Upper lobe of right lung (tissue), 1 donor: ENCODE measurements at places on chromosomes 16 and 17. TPM values are rescaled to one million over a fixed set of nuclear protein-coding genes. Genes with fewer than 3 reads are reported as not detected.

DNA sequence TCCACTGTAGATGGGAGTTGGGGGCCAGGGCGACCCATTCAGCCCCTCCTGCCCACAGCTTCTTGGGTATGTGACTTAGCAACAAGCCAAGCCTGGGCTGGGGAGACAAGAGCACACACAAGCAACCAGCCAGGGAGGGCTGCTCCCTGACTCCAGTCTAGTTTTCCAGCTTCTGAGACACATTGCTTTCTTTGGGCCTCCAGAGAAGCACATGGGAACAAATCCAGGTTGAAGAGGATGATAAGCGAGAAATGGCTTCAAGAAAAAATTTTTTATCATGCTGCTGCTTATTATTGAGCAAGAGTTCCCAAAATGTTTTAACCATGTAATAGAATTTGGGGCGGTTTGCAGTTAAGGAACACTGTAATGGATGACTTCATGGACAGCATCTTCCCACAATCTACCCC, 173.7 kb downstream of the SOX9 start:
- H3K4me3 ChIP-seq = no peak overlapping the region
- peaks cover 2% of the 10 kb centered on the region for H3K27me3 ChIP-seq
- H3K4me1 ChIP-seq = no peaks in the 10 kb centered on the region
- no peak overlapping the region for H3K27ac ChIP-seq
- no peak for DNase-seq

DNA sequence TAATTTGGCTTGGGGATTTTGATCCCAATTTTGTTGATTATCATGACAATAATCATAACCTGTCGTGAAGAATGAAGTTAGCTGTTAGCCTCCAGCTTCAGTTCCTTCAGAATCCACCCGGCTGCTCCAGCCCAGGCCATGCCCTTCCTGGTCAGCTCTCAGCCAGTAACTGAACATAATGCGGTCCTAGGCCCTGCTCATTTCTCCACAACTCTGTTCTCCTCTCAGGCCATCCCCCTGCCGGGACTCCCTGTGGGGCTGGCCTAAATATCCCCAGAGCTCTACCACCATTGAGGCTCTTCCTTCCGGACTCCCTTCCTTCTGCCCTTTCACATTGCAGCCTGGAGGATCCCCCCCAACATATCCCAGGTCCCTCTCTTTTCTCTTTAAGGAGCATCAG, 833.4 kb upstream of the GOT2 start:
- H3K27me3 ChIP-seq = no peaks in the 10 kb centered on the region
- DNase-seq = no peak
- H3K4me1 ChIP-seq = no peaks in the 10 kb centered on the region
- H3K4me3 ChIP-seq = no peak overlapping the region

GRCh38 chr17:40341808-40342503, 22.6 kb downstream of the GJD3 start:
- DNase-seq = peak; percentile 92
- peak overlapping the region; percentile 64 for H3K4me3 ChIP-seq
- peaks cover 65% of the 10 kb centered on the region for H3K4me1 ChIP-seq
- no peaks in the 10 kb centered on the region for H3K36me3 ChIP-seq

GRCh38 chr17:6938637-6939036, 57.2 kb upstream of the ALOX12 start:
- DNase-seq = no peak
- no peaks in the 10 kb centered on the region for H3K27me3 ChIP-seq
- no peak overlapping the region for H3K4me3 ChIP-seq
- H3K36me3 ChIP-seq = no peaks in the 10 kb centered on the region
- H3K27ac ChIP-seq = no peak overlapping the region
- no peaks in the 10 kb centered on the region for H3K4me1 ChIP-seq

DNA sequence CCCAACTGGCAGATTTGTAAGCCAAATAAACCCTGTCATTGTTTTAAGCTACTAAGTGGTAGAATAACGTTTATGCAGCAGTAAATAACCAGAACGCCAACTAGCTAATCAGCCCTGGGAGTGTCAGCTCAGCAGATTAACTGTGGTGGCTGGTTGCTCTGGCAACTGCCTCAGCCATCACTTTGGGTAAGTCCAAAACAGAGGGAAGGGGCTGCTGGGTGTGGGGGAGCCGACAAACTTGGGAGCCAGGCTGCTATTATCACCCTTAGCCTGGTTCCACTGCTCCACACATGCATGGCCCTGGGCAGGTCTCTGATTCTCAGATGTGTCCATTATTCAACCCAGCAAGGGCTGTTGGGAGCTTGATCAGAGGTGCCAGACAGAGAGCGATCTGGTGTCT, 22.2 kb upstream of the RHOT1 start:
- H3K36me3 ChIP-seq = no peaks in the 10 kb centered on the region
- no peak overlapping the region for H3K4me3 ChIP-seq
- no peaks in the 10 kb centered on the region for H3K27me3 ChIP-seq
- H3K27ac ChIP-seq = no peak overlapping the region

DNA sequence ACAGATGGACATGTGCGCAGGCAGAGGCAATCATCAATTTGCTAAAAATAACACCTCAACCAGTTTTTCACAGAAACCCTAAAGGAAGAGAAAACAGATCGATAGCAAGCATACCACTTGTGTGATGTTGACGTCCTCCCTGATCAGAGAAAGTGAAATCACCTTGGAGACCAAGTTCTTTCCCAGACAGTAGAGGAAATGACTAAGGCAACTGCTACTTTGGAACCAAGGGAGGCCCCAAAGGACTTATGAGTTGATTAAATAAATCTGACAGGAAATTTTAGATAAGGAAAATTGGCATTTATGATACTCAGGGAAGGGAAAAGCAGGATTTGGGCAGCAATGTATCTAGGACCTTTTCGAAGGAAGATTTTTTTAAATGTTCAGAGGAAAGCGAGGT, 267.1 kb upstream of the ASIC2 start:
- H3K27me3 ChIP-seq = no peaks in the 10 kb centered on the region
- H3K27ac ChIP-seq = no peak overlapping the region
- no peaks in the 10 kb centered on the region for H3K4me1 ChIP-seq
- H3K36me3 ChIP-seq = no peaks in the 10 kb centered on the region

DNA sequence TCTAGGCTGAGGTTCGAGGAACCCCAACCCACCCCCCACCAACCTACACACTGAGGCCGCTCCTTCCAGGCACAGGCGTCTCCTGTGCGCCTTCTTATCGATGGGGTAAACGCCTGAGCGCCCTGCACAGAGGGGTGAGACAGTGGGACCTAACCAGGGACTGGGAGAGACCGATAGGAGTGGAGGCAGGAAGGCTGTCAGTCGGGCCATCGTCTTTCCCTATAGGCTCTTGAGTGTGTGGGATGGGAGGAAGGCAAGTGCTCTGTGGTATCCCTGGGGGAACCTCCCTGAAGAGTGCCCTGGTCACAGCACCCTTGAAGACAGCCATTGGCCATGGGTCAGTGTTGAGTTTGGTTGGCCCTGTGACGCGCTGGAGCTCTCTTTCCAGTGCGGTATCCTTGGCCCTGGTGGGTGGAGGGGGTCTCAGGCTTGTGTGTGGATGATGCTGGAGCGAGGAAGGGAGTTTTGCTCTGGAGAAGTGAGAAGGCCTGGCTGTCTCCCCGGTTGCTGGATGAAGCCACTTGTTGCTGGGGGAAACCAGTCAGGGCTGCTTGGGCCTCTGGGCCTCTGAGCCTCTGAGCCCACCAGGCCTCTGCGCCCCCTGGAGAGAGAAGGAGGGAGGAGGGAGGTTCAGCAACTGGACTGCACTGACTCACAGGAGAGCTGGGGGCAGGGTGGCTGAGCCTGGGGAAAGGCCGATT, 1.7 kb downstream of the GPRC5C start:
- no peaks in the 10 kb centered on the region for H3K36me3 ChIP-seq
- H3K27me3 ChIP-seq = peaks cover 23% of the 10 kb centered on the region
- peak overlapping the region; percentile 65 for H3K4me3 ChIP-seq
- no peak for DNase-seq

DNA sequence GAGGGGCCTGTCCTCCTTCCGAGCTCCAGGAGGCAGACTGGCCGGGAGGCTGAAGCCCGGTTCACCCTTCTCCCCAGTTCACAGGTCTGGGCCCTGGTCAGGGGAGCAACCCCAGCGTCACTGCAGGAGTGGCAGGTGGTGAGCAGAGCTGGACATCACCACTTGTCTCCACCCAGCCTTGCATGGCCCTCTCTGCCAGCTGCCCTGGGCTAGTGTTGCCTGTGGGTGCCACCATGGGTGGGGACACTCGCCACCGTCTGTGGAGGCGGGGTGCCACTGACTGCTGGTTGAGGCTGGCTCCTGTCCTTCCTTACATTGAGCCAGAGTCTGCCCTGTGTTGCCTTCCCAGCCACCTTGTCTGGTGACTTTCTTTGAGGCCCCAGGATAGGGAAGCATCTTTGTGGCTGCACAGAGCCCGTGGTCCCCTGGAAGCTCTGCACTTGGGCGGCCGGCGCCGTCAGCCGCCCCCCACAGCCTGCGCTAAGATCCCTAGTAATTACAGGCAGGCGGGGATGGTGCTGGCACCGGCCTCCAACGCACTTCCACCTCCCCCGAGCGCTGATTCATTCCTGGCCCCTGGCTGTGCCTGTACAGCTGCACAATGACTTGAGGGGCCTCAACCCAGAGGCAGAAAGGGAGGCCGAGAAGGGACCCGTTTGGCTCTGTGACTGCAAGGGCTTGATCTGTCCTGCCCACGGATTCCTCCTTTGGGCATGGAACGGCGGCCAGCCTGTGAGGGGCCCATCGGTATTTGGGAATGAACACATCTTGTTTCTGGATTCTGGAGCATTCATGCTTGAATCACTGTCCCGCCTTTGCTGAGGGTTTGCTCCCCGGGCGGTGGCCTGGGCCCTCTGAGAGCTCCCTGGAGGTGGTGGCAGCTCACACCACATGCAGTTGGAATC, 5.2 kb downstream of the BAIAP2 start:
- H3K4me3 ChIP-seq = no peak overlapping the region
- H3K4me1 ChIP-seq = peaks cover 69% of the 10 kb centered on the region
- H3K36me3 ChIP-seq = no peaks in the 10 kb centered on the region
- H3K27ac ChIP-seq = peak overlapping the region; percentile 58
- no peak for DNase-seq
- H3K27me3 ChIP-seq = no peaks in the 10 kb centered on the region

DNA sequence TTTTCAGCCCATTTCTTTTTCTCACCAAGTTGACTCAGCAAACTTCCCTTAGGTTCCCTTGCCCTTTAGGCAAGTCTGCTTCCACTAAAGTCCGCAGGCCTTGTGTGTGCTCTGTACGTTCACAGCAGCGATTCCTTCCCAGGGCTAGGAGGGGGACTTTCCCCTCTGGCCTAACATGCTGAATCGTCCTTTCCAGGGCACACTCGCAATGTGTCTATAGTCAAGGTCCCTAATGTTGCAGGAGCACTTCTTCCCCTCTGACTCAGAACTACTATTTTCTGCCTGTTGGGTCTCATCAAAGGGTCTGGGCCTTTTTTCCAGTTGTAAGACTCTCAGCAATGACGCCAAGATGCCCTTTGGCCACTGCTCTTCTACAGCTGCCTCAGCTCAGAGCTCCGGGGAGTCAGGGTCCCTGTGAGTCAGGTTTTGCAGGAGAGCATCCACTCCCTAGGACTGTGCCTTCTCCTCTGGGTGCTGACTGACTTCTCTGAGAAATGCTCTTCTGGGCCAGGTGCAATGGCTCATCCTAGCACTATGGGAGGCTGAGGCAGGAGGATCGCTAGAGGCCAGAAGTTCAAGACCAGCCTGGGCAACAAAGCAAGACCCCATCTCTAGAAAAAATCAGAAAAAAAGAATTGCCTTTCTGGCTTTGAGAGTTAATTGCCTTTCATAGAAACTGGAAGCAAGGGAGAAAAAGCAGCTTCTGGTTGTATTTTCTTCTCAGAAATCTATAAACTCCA, 64.4 kb upstream of the TBX2 start:
- no peak for DNase-seq
- H3K36me3 ChIP-seq = no peaks in the 10 kb centered on the region
- H3K4me3 ChIP-seq = no peak overlapping the region
- peaks cover 54% of the 10 kb centered on the region for H3K4me1 ChIP-seq
- H3K27ac ChIP-seq = peak overlapping the region; percentile 53

- no peak overlapping the region for H3K27ac ChIP-seq
- no peaks in the 10 kb centered on the region for H3K36me3 ChIP-seq
- H3K4me3 ChIP-seq = no peak overlapping the region
- no peaks in the 10 kb centered on the region for H3K27me3 ChIP-seq
- peaks cover 3% of the 10 kb centered on the region for H3K4me1 ChIP-seq
These were observed 108.1 kb downstream of the ABCC12 start for GRCh38 chr16:48047720-48048119.

DNA sequence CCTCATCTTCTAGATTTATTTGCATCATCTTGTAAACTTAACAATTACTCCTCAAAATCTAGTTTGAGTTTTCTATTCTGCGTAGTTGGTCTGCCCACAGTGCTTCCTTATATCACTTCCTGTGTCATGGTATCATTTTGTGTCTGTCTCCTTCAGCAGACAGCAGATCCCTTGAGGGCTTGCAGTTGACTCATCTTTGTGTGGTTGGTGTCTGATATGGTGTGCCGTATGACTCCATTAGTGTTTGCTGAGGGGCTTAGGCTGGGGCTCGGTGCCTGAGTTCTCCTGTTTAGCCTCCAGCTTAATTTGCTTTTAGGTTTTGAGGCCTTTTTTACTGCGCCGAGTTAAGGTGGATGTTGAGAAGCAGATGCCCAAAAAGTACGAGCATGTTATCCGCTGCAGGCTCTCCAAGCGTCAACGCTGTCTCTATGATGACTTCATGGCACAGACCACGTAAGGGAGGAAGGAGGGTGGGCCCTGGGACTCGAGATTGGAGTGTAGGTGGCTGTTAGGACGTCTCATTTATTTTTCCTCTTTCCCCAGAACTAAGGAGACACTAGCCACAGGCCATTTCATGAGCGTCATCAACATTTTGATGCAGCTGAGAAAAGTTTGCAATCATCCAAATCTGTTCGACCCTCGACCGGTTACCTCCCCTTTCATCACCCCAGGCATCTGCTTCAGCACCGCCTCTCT, 16.9 kb downstream of the SRCAP start:
- no peak for DNase-seq
- peak overlapping the region; percentile 45 for H3K27ac ChIP-seq
- H3K27me3 ChIP-seq = no peaks in the 10 kb centered on the region
- peaks cover 3% of the 10 kb centered on the region for H3K4me1 ChIP-seq
- H3K4me3 ChIP-seq = no peak overlapping the region
- peaks cover 99% of the 10 kb centered on the region for H3K36me3 ChIP-seq

DNA sequence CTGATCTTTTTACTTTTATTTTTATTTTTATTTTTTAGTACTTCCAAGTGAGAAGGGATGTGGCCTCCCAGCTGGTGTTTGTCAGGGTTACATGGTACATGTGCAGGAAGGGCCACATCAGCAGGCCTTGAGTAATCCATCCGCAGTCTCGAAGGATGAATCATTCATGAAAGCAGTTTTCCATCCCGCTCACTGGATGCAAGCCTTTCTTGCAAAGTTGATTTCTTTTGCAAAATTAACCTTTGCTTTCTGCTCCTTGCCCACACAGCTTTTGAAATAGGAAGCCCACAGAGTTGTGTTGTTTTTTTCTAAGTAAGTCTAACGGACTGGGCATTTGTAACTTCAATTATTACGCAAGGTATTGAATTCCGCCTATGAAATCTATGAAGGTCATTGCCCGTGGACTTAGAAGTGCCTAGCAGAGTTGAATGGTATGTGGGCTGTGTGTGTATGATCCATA, 157.4 kb downstream of the PRKCA start:
- DNase-seq = no peak
- H3K27ac ChIP-seq = no peak overlapping the region
- H3K27me3 ChIP-seq = no peaks in the 10 kb centered on the region
- H3K4me3 ChIP-seq = no peak overlapping the region
- no peaks in the 10 kb centered on the region for H3K36me3 ChIP-seq

Gene C16orf46
- total RNA-seq = 1.5 TPM

Gene SEPTIN12
- not detected for total RNA-seq

Gene PIPOX
- 0.87 TPM for total RNA-seq

GRCh38 chr16:82185012-82185411, 15.0 kb upstream of the MPHOSPH6 start:
- no peak overlapping the region for H3K27ac ChIP-seq
- H3K4me3 ChIP-seq = no peak overlapping the region
- no peak for DNase-seq
- H3K27me3 ChIP-seq = no peaks in the 10 kb centered on the region
- H3K36me3 ChIP-seq = no peaks in the 10 kb centered on the region
